Effector memory CD8-positive, alpha-beta T cell (primary cell): ENCODE measurements at places on chromosomes 16 and 17.

- DNase-seq = no peak
Measured at GRCh38 chr17:57044976-57045867, 39.8 kb upstream of the AKAP1 start.

- no peak for DNase-seq
Measured at GRCh38 chr17:36935671-36936454, 1.4 kb upstream of the LHX1 start.

DNA sequence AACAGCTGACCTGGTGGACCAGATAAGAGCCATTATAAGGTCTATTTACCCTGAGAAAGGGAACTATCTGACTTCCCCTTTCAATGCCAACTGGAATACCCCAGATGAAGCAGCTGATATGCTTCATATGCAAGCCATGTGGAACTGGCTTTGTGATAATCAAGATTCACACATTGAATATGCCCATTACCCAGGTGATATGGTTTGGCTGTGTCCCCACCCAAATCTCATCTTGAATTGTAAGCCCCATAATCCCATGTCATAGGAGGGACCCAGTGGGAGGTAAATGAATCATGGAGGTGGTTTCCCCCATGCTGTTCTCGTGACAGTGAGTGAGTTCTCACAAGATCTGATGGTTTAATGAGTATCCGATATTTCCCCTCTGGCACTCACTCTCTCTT lies 42.1 kb downstream of the IKZF3 start:
- DNase-seq = no peak

GRCh38 chr16:54369861-54370260 lies 83.3 kb upstream of the IRX3 start:
- no peak for DNase-seq

DNA sequence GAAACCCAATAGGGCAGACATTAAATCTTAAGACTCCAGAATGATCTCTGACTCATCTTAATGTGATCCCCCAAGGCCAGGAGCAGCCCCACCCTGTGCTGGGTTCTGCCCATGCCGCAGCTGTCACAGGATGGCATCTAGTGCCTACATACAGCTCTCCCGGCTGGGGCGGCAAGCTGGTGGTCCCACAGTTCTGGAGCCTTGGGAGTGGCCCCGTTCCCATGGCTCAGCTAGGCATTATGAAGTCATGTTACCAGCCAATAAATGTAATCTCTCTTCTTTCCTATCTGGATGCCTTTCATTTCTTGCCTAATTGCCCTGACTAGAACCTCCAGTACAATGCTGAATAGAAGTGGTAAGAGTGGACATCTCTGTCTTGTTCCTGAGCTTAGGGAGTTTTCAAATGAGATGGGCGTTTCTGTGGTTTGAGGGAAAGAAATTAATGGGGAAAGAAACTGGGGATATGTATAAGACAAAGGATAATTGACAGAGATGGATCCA lies 95.7 kb upstream of the DNAH17 start:
- no peak for DNase-seq

- DNase-seq = no peak
Measured at GRCh38 chr16:19113577-19114358, at the start of gene ITPRIPL2. Gene ITPRIPL2 (plus strand): TSS chr16:19113964. CDS start chr16:19114462, 498 bp downstream.

- DNase-seq = no peak
Measured at GRCh38 chr17:71115669-71115972, 946.3 kb downstream of the KCNJ2 start.

GRCh38 chr17:11182430-11182829 lies 58.6 kb upstream of the SHISA6 start:
- DNase-seq = no peak

GRCh38 chr16:767743-768235 lies 7.3 kb downstream of the MSLN start:
- DNase-seq = no peak

DNA sequence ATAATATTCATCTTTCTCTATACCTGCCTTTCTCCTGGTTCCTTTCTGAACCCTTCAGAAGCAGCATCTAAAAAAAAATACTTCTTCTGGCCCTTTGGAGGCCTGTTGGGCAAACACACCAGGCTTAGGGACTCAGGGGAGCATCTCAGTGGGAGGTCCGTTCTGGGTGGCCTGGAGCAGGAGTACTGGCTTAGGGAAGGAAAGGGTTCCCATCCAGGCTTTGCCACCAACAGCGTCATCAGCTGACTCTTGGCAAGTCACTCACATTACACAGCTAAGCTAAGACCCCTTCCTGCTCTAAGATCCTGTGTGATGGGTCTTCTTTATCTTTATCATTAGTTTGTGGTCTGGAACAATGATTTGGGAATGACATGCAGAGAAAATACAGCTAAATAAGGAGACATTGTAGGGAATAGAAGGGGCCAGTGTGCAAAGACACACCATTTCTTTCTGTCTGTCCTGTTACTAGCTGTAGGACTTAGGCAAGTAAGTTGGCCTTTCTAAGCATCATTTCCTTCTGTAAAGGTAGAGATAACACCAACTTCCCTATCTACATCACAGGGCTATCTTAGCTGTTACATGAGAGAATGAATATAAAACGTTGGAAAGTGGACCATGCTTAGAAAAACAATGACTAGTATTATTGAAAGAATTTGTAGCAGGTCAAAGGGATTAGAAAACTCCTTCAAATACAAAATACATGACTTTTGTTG lies 9.9 kb downstream of the PCTP start:
- no peak for DNase-seq

GRCh38 chr16:61823326-61823725 lies 212.9 kb downstream of the CDH8 start:
- DNase-seq = no peak

DNA sequence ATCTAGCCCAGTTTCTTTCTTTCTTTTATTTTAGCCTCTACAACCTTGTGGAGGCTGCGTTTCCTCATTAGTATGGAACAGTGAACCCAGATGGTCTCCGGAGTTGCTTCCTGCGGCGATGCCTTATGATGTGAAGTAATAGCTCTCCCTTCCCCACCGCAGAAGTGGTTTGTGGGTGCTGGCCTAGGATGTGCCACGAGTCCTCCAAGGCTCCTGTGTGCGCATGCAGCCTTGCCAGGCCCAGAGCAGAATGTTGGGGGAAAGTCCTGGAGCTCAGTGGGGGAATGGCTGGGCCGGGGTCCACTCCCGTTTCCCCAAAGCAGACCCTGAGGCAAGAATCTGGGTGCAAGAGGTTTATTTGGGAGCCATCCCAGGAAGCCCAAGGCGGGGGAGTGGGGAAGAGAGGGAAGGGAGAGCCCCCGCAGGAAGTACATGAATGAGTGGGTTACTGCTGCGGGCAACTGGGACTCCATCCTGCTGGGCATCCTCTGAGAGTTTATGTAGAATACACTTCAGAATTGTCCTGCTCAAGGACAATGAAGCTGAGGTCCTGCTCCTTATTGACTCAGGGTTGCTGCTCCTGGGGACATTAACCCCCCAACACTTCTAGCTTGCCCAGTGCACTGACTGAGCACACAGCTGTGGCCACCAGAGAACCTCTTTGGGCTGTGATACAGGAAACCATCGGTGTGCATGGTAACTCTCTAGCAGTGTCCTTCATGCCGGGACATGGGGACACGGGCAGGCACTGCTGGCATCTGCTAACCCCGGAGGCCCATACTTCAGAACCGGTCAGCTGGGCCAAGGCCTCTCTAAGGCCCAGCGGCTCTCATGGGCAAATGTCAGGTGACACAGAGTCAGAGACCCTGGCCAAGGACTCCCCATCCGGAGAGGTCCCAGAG lies 3.7 kb upstream of the HCRT start:
- DNase-seq = no peak

DNA sequence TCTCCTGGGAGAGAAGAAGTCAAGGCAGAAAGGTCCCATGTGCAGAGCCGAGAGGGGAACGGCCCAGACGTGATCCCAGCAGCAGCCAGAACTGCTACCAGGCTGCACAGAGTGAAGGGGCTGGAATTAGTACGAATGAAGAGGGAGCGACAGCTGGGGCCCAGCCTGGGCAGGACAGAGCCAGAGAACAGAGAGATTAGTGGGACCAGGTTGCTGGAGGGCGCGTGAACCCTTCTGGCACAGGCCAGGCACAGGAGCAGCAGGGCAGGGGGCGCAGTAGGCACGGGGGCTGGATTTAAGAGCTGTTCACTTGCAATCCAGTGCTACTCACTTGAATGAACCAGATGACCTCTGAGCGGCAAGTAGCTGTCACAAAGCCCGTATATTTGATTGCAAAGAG lies 66.9 kb downstream of the PLXDC1 start:
- DNase-seq = no peak

DNA sequence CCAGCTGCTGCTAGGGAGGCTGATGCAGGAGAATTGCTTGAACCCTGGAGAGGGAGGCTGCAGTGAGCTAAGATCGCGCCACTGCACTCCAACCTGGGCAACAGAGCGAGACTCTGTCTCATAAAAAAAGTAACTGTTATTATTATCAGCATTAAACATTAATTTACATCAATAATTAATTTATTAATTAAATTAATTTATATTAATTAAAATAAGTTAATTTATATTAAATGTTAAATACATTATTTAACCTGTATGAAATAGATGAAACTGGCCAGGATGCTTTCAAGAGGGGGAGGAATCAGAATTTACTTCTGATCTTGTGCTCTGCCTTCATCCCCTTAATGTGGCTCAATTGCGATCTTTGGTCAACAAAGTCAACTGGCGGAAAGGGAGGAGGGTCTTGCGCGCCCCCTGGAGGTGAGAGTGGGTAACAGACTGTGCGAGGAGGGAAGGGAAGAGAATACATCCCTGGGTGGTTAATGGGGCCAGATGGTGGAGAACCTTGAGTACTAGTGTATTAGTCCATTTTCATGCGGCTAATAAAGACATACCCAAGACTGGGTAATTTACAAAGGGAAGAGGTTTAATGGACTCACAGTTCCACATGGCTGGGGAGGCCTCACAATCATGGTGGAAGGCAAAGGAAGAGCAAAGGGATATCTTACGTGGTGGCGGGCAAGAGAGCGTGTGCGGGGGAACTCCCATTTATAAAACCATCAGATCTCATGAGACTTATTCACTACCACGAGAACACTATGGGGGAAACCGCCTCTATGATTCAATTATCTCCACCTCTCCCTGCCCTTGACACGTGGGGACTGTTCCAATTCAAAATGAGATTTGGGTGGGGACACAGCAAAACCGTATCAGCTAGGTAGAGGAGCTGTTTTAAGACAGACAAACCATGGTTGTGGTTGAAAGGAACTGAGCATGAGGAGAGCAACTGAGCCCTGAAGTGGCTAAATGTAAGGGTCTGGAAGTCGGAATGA lies 15.7 kb upstream of the CPPED1 start:
- peak; percentile 68 for DNase-seq

DNA sequence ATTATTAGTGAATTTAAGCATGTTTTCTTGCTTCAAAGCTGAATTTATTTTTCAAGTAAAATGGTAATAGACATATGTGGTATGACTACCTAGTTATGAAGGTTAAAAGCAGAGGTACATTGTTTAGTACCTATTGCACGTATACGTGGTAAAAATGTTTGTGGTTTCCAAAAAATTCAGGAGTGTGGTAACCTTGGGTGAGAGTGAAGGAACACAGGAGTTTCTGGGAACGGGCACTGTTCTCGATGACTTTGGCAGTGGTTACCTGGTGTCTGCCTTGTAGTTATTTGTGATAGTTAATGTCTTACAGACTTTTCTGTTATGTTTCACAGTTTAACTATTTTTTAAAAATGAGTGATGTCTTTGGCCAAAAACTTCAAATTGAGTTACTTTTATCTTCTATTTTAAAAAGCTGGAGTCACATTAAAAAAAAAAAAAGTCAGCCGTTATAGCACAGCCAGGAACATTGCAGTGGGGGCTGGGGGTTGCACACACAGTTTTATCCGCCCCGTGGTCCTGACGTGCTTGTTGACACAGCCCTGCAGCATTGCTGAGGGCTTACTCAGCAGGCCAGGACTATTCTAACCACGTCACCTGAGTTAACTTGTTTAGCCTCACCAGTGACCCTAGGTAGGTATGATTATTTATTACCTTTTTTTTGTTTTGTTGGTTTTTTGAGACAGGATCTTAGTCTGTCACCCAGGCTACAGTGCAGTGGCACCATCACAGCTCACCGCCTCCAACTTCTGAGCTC lies 10.9 kb downstream of the JPT2 start:
- no peak for DNase-seq

DNA sequence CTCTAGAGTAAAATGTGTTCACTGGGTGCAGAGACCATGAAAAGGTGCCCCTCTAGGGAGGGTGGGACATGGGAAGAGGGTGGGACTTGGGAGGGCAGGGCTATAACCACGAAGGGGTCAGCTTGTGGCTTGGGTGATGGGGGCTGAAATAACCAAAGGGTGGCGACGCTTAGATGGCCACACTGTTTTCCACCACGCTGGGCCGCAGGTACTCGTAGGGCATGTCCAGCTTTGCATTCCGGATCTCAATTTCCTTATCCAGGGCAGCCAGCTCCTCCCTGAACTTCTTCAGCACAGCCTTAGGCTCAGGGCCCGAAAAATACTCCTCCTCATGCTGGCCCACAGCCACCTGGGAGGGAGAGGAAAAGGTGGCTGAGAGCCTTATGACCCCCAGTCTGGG lies 10.0 kb downstream of the ALOX15 start:
- no peak for DNase-seq

GRCh38 chr17:81528651-81529436 lies 667 bp downstream of the FSCN2 start:
- DNase-seq = no peak

- no peak for DNase-seq
Measured at GRCh38 chr17:30323895-30324319, 9.9 kb downstream of the TMIGD1 start.

DNA sequence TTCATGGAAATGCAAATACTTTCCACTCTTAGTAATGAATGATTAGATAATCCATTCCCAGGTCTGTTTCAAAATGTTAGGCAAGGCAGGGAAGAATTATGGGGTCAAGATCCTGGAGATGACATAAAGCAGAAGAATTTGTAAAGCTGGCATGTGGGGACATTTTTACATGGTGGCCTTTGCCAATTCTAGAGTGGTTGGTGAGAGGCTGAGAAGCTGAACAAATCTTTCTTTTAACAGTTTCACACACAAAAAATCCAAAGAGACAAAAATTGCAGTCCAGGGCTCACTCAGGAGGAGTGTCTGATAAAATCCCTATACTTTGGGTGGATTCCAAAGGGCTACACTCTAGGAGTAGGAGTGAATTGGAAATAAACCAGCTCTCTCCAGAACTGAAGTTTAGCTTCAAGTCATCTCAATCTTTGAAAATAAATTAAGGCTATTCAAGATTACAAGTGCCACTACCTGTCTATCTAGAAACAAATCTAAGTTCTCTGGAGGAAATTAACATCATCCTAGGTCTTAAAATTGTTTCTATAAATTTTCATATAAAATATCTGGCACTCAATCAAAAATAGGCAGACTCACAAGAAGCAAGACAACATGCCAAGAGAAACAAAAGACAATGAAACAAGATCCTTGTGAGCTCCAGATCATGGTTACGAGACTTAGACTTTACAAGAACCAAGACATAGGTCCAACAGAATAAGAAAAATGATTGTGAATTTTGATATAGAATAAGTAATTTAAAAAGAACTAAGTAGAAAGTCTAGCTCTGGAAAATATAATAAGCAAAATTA lies 113.0 kb upstream of the AXIN2 start:
- no peak for DNase-seq
